ENCODE measurements at places on chromosomes 11 and 22. TPM values are rescaled to one million over a fixed set of nuclear protein-coding genes. Genes with fewer than 3 reads are reported as not detected.

The SNX19 gene
- total RNA-seq, result 41.5 TPM

The MIOX gene
- not detected for total RNA-seq

The MAP6 gene
- total RNA-seq, result 0.15 TPM

The FAT3 gene
- under 0.01 TPM for total RNA-seq

The GP1BB gene
- total RNA-seq, result 1.6 TPM

The TBX10 gene
- total RNA-seq, result not detected

The RASSF10 gene
- not detected for total RNA-seq

The MYH9 gene
- total RNA-seq, result 799 TPM

The NPAS4 gene
- total RNA-seq, result not detected

The IGF2 gene
- total RNA-seq, result 1.5 TPM

The MS4A6A gene
- total RNA-seq, result 21.8 TPM

The SLC35F2 gene
- 94.5 TPM for total RNA-seq

The EML3 gene
- total RNA-seq, result 27.3 TPM

The TRIM51 gene
- total RNA-seq, result not detected

The OR2AG2 gene
- total RNA-seq, result under 0.01 TPM

The DRICH1 gene
- total RNA-seq, result not detected
